HFF-Myc (cell line): ENCODE measurements at places on chromosomes 16 and 17.

GRCh38 chr17:64774888-64775540, 112.9 kb upstream of the SMURF2 start:
- no peak for DNase-seq

GRCh38 chr17:66829386-66829864, 5.5 kb upstream of the CACNG5 start:
- DNase-seq: peak; percentile 19

DNA sequence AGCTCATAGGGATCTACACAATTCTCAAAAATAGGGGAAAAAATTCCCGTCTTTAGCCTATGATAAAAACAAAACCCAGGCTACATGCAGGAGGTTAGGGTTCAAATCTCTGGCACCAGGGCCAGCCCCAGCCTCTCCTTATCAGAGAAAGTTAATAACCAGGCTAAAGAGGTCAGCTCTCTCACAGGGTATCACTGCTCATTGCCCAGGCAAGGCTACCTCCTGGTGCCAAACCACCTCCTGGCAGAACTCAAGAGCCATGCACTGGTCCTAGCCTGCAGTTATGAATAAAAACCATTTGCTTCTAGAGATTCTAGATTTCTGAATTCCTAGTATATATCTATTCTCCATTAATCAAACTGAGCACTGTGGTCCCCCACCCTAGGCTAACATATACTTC, 65.8 kb downstream of the CREBBP start:
- no peak for DNase-seq

- DNase-seq: no peak
These were observed 11.1 kb downstream of the TNS4 start for GRCh38 chr17:40490289-40490853.

DNA sequence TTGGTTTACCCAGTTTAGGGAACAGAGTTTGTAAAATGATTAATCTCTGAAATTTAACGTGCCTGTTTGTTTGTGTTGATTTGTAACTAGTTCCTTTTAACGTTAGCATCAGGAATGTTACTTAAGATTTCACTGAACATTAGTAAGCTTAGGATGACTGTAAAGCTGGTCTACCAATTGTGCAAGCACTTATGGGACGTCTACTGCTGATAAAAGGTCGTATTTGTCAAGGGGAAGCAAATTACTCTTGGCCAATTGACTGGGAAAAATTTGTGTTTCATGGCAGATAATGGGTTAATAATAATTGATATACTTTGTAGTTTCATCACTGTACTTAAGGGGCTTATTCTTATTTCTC, 11.8 kb downstream of the METTL9 start:
- no peak for DNase-seq

- no peak for DNase-seq
These were observed 18.9 kb downstream of the CYB5D2 start for GRCh38 chr17:4161967-4162305.

GRCh38 chr17:20280851-20281250, 186.5 kb downstream of the LGALS9B start:
- no peak for DNase-seq

GRCh38 chr17:68509141-68510057, 2.8 kb upstream of the PRKAR1A start:
- DNase-seq: no peak

GRCh38 chr16:86639354-86639753, 61.0 kb downstream of the FOXL1 start:
- DNase-seq: no peak

DNA sequence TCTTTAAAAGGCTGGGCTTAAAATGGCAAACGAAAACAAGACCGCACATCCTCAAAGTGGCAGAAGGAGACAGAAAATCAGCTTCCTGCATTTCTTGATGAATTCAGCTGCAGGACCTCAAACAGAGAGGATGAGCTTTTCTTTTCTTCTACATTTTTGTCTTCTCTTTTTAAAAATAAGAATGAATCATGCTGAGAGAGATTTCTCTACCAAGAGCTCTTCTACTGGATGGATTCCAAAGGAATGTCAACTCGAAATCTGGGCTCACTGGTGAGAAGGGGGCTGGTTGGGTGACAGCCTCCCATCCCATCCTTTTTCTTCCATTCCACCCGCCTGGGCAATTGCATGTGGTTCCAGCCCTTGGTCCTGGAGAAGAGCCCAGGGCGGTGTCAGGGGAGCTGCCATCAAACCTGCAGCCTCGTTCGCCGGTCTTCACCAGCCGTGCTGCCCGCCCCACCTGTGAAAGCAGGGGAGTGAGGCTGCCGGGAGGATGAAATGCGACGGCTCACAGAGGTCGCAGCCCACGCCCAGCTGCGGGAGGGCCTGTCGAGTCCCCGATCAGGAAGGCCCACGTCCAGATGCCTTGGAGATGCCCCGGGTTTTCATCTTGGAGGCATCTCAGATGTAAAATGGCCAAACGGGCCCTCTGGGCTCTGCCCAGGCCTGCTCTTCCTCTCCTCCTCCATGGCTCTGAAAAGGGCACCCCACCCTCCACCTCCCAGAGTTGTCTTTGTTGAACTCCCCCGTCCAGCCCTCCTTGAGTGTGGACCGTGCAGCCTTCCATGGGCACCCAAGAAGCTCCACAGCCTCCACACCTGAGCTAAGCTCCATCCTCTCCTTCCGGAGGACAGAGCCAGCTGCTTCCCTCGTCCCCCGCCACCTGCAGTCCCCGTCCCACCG, 121.9 kb downstream of the FOXL1 start:
- no peak for DNase-seq
